Mucosa of descending colon (tissue), 3 donors: ENCODE measurements at places on chromosomes 12 and 14. TPM values are rescaled to one million over a fixed set of nuclear protein-coding genes. Genes with fewer than 3 reads are reported as not detected.
A peak's percentile ranks its signal among the peaks of the same experiment; 100 is the strongest.

DNA sequence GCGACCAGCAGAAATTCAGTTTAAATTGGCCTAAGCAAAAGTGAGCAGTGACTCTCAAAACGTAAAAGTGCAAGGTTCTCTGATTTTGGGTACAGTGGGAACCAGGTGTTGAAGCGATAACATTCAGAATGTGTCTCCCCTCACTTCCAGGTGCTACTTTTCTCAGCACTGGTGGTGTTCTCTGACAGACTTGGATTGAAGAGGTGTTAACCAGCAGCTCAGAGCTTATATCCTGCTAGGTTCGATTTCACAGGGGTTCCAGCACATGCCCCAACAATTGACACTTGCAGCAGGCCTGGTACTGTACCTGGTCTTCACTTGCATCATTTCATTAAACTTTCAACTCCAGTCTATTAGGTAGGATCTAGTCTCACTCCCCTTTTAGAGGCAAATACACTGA is 680.2 kb downstream of the VRK1 start:
- no peak for DNase-seq

Gene CSRP2
- 6.5 TPM for total RNA-seq

DNA sequence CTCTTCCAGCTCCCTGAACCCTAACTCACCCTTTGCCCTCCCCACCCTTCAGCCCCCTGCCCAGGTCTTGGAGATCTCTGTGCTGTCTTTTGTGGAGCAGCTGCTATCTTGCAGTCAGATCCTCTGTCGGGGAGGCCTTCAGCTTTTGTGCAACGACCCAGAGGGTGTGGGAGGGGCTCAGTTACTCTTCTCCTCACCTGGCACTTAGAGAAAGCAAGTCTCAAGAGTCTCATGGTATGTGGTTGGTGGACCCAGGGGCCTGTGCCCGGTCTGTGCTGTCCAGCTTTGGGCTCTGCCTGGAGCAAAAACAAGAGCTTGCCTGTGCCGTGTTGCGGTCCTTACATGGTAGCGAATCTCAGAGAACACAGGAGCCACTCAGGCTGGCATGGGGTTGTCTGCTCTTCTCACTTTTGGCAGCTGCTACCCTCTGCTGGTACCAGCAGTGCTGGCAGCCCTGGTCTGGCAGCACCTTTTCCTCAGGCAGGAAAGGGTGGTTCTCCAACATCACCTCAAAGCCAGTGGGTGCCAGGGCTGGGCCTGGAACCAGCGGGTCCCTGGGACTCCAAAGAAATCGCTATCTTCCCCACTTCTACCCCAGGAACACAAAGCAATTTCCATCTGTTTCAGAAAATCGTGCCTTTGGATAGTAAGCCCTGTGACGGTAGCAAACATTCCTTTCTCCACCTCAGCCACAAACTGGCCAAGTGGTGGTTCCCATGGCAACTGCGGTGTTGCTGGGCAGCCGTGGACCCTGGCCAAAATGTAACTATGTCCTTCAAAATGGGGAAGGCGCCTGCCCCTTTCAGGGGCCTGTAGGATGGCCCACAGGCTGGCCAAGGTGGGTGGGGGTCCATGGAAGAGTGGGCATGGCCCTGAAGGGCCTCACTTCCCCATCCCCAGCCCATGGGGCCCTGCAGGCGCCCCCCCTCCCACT is 90.0 kb downstream of the RIN3 start:
- DNase-seq: no peak

DNA sequence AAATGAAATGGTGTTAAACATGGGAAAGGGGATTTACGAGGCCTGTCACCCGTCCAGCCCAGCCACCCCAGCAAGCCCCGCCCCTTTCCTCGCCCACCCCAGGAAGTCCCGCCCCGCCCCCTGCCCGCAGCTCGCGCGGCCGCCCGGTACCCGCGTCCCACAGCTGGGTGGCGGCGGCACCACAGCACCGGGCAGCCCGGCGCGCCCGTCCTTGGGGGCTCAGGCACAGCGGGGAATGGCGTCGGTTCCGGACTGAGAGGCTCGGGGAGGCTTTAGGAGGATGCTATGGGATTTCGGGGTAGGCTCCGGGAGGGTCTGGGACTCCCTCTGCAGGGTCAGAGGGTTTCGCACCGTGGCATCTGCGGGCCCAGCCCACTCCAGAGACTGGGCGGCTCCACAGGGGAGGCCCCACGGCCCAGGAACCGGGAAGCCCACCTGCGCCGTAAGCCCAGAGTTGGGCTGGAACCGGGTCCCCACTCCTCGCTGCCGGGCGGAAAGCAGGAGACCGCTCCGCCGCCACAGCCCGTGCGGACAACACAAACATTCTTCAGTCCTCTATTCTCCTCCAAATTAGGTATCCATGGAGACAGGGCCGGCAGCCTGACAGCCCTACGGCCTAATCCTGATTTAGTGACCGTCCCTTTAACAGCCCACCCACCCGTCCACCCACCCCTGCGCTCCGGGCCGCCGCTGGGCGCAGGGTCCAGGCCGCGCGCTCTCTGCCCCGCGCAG is 1.4 kb downstream of the FIGNL2 start:
- peak; percentile 35 for DNase-seq

- no peak for DNase-seq
Observed at GRCh38 chr14:92755495-92755894, 7.1 kb upstream of the LGMN start.
